Upper lobe of right lung (tissue), 1 donor: ENCODE measurements at places on chromosomes 2 and 18. TPM values are rescaled to one million over a fixed set of nuclear protein-coding genes. Genes with fewer than 3 reads are reported as not detected.

DNA sequence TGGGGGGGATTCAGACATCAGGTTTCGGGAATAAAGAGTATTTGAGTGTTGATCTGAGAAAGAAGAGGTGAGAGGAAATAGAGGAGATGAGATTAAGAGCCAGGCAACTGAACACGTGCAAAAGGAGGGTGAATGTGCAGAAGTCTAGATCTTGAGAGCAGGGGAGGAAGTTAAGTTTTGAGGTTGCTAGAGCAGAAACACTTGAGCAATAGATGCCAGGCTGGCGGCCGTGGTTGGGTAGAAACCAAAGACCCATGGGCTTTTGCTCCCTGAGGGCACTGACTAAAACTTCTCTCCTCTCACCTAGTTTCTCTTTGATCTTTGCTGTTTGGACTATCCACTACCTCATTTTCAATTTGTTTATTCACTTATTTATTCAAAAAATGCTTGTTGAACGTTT, 116.0 kb downstream of the CDC42EP3 start:
- H3K4me3 ChIP-seq: no peak overlapping the region
- H3K27ac ChIP-seq: no peak overlapping the region
- no peak for DNase-seq
- no peaks in the 10 kb centered on the region for H3K27me3 ChIP-seq

GRCh38 chr2:229719926-229720647, 5.7 kb upstream of the DNER start:
- H3K4me1 ChIP-seq: peaks cover 2% of the 10 kb centered on the region
- no peak overlapping the region for H3K4me3 ChIP-seq
- H3K27me3 ChIP-seq: peaks cover 29% of the 10 kb centered on the region
- H3K36me3 ChIP-seq: no peaks in the 10 kb centered on the region

DNA sequence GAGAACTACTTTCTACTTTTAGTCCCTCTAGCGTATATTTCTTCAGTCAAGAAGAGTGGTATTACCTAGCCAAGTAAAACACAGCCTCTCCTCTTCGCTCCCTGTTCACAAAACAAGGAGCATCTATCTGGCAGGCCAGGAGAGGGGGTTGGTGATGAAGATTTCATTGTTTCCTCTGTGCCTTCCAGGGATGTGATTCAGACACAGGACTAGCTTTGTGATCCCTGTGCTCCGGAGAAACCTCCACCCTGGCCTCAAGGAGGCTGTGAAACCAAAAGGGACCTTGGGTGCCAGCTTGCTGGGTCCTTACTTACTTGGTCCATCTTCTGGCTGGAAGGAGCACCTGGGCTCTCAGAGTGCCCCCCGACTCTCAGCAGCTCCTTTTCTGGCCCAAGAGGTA, 5.7 kb downstream of the RHOB start:
- no peak for DNase-seq
- no peaks in the 10 kb centered on the region for H3K27me3 ChIP-seq
- peaks cover 8% of the 10 kb centered on the region for H3K36me3 ChIP-seq
- H3K27ac ChIP-seq: no peak overlapping the region
- H3K4me1 ChIP-seq: peaks cover 21% of the 10 kb centered on the region
- no peak overlapping the region for H3K4me3 ChIP-seq

DNA sequence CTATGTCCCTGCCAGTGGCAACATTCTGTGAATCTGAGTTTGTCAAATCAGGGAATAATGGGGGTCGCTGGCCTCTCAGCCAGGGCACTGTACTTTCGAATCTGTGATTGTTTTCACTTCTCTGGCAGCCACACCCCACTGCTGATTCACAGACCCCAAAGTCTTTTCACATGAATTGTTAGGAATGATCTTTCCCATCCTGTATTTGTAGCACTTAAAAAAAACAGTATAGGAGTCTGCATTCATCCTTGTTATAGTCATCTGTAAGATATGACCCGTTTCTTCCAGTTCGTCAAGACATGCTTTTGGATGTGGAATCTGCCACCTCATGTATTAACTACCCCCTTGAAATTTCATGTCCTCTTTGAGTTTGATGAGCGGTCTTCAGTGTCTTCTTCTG, 928 bp downstream of the NAGK start:
- peaks cover 21% of the 10 kb centered on the region for H3K36me3 ChIP-seq
- no peaks in the 10 kb centered on the region for H3K27me3 ChIP-seq
- H3K27ac ChIP-seq: no peak overlapping the region
- no peak for DNase-seq
- peak overlapping the region; percentile 68 for H3K4me3 ChIP-seq

GRCh38 chr2:225112362-225113126, 70.3 kb upstream of the DOCK10 start:
- H3K36me3 ChIP-seq: no peaks in the 10 kb centered on the region
- peaks cover 4% of the 10 kb centered on the region for H3K4me1 ChIP-seq
- H3K4me3 ChIP-seq: no peak overlapping the region
- no peak overlapping the region for H3K27ac ChIP-seq
- H3K27me3 ChIP-seq: no peaks in the 10 kb centered on the region
- DNase-seq: no peak

- peaks cover 28% of the 10 kb centered on the region for H3K27me3 ChIP-seq
- H3K4me1 ChIP-seq: peaks cover 3% of the 10 kb centered on the region
- H3K4me3 ChIP-seq: peak overlapping the region; percentile 74
- no peaks in the 10 kb centered on the region for H3K36me3 ChIP-seq
- DNase-seq: peak; percentile 77
These were observed 821 bp upstream of the EPHA4 start for GRCh38 chr2:221572821-221573429.

DNA sequence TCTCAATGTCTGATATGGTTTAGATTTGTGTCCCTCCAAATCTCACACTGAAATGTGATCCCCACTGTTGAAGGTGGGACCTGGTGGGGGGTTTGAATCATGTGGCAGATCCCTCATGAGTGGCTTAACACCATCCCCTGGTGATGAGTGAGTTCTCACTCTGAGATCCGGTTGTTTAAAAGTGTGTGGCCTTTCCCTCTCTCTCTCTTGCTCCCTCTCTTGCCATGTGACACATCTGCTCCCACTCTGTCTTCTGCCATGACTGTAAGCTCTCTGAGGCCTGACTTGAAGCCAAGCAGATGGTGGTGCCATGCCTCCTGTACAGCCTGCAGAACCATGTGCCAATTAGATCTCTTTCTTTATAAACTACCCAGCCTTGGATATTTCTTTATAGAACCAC, 108.8 kb downstream of the RBMS1 start:
- no peak overlapping the region for H3K27ac ChIP-seq
- H3K4me3 ChIP-seq: no peak overlapping the region
- H3K36me3 ChIP-seq: no peaks in the 10 kb centered on the region
- no peak for DNase-seq
- peaks cover 79% of the 10 kb centered on the region for H3K4me1 ChIP-seq

- no peaks in the 10 kb centered on the region for H3K27me3 ChIP-seq
- no peaks in the 10 kb centered on the region for H3K4me1 ChIP-seq
These were observed 92.3 kb downstream of the GYPC start for GRCh38 chr2:126748188-126748760.

The SERPINB4 gene
- total RNA-seq: not detected

GRCh38 chr18:28174181-28174905, 2.6 kb downstream of the CDH2 start:
- DNase-seq: no peak
- peaks cover 46% of the 10 kb centered on the region for H3K27me3 ChIP-seq
- no peak overlapping the region for H3K27ac ChIP-seq

DNA sequence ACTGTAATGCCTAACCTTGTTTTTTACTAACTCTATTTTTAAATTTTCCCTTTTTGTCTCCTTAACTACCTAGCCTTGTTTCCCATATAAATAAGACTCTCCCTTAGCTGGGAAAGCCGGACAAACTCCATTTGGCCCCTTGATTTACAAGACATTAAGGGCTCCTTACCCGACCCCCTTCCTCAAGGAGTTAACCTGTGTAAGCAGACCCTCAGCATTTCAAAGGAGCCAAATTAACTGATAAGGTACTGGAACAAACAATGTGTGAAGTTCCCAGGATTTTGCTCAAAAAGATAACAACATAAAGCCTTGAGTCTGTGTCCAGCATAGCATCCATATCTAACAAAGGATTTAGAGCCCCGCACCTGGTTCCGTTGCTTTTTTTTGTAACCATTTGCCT, 59.6 kb upstream of the C2orf15 start:
- H3K27ac ChIP-seq: no peak overlapping the region
- no peak overlapping the region for H3K4me3 ChIP-seq
- H3K27me3 ChIP-seq: peaks cover 7% of the 10 kb centered on the region
- DNase-seq: no peak
